ENCODE measurements at places on chromosomes 4 and X.

DNA sequence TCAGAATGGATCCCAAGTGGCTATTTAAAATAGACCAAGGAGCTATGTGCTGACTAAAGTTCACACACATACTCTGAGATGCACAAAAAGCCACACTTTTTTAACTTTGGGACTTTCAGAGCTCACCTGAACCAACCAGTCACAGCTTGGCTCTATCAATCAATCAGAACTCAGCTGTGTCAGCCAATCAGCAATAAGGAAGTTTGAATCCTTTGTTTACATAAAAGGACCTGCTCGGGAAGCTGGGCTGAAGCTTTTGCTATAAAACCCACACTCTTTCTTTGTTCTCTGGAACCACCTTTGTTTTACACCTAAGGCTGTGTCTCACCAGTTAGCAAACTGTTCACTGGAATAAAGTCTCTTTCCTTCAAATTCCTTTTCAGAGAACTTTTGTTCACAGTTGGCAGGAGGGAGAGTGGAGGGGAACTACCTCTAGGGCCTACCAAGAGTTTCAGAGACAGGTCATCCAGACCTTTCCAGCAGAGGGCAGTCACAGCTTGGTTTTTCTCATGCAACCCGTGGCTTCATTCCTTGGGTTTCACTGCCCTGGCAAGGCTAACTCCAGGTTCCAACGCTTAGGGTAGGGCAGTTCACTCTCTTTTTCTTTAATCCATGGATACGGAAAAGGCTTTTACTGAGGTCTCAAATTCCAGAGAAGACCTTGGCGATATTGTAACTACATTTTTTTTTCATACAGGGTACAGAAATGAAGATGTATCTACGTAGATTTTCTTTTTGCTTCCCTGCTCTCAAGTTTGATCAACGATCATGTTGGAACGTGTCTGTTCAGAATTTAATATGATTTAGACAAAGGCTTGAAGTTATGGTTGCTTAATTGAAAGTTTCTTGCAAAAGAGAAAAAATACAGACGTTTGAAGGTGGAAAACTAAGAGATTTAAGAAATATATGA is 80.7 kb downstream of the GPRIN3 start:
- peak; percentile 67 for DNase-seq

DNA sequence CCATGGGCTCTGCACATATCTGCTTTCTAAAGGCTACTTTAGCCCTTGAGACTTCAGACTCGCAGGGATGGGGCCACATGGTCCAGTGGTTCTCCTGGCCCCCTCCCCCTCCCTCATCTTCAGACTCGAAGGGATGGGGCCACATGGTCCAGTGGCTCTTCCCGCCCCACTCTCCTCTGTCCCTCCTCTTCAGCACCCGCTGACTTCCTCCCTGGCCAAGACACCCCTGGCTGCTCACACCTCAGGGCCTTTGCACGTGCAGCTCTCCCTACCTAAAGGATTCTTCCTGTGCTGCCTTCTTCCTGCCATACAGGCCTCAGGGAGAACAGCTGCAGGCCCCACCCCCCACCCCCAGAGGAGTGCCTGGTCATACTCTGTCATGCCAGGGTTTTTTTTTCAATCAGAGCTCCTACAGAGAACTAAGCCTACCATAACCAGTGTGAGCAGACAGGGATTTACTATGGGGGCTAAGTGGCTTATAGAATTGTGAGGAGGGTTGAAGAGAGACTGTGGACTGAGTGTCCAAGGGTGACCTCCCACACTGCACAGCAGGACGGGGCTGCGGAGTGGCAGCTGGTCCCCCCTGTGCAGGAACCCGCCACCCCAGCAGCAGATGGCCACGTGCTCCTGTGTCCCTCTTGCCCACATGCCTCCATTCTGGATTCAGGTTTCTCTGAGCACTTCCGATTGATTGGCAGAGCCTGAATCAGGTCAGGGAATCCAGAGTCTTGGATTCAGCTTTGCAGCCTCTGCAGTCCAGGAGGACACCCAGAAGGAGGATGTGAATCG is 6.1 kb upstream of the SPON2 start:
- DNase-seq, result no peak

GRCh38 chrX:150605603-150606002 is 37.2 kb downstream of the MTM1 start:
- no peak for DNase-seq

DNA sequence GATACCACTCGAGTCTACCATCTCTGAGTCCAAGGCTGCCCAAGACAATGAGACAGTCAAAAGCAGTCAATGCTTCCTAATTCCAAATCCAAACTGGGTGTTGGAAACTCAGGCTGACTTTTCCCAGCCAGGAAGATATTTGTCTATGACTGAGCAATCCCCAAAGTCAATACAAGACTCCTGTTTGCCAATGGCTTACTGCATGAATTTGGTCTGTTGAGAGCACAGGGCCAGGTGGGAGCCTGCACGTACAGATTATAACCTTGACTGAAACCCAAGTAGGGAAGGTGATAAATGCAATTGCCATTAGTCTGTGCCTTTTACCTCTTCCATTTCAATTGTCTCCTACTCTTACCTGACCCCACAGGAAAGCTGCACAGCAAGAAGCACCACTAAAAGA is 72.6 kb upstream of the PPARGC1A start:
- DNase-seq, result no peak

DNA sequence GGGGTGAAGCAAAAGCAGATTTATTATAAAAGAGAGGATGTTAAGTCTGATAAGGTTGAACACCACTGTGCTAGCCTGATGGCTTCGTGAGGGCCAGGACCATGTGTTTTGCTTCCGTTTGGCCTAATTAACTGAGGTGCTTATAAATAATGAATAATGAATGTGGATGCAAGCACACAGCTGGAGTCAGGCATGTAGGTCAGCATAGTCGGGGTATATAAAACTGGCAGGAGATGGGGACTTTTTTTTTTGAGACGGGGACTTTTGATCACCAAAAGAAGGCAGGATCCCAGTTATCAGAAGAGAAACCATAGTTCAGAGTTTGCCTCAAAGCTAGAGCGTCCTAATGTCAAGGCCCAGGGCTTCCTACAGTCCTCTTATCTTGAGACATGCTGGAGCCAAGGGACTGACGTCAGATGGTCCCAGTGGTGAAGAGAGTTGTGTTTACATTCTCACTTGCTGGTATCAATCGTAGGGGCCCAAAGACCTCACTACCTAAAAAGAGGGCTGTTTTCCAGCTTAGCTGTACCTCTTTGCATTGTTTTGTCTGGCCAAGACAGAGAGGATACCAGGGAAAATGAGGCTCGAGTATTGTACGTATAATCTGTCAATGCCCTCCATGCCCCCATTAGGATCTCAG is 50.4 kb downstream of the RTL9 start:
- DNase-seq, result no peak

DNA sequence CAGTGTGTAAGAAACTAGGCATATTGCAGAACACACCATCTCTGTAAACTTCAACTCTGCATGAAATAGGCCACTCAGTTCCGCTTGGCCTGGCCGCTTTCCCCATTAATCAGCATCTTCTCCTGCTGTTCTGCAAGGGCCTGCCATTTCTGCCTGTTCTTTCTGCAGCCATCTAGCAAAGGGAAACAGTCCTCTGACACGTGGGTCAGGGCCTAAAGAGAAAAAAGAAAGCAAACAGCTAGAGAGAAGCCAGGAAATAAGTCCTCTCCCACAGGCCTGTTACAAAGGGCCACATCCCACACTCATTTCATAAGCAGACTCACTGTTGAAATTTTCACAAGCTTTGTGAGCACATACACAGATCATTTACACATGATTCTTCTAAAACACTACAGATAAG is 130.1 kb downstream of the PDE5A start:
- DNase-seq, result no peak

Measured in stimulated activated CD8-positive, alpha-beta memory T cell treated with anti-CD3 and anti-CD28 coated beads, Interleukin-15, amount 100 ng/mL, for 1 hour (primary cell).